Cerebellar nuclear complex (tissue), 1 donor: ENCODE measurements at places on chromosomes 7 and 10.

DNA sequence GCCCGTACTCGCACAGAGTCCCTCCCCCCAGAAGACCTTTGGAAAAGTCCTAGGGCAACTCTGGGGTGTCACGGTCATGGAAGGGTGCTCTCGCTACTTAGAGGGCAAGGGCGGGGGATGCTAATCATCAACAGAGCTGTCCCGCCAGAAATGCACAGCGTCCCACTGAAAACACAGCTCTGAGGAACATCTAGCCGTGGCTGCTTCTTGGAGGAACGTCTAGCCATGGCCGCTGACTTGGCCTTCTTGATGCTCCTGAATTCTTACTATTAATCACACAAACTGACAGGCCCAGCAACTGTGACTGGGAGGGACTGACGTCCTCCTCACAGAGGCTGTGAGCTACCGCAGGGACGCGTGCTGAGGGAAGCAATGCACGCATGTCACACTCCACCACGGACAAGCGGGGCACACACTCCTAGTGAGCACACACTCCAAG is 1.7 kb downstream of the TUBGCP2 start:
- no peak for DNase-seq

DNA sequence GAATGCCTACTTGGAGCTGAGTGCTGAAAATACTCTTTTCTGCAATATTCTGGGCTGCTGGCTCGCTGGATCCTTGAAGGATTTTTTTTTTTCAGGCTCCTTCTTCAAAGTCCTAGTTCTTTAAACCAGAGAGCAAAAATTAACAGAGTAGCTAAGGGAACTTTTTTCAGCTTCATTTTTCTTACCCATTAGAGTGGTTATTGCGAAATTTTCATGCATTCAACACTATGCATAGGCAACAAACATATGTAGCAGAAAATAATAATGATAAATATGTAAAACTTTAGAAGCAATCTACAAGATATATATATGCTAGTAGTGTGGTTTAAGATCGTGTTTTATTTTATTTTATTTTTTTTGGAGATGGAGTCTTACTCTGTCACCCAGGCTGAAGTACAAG is 264.6 kb downstream of the SFMBT2 start:
- no peak for DNase-seq

DNA sequence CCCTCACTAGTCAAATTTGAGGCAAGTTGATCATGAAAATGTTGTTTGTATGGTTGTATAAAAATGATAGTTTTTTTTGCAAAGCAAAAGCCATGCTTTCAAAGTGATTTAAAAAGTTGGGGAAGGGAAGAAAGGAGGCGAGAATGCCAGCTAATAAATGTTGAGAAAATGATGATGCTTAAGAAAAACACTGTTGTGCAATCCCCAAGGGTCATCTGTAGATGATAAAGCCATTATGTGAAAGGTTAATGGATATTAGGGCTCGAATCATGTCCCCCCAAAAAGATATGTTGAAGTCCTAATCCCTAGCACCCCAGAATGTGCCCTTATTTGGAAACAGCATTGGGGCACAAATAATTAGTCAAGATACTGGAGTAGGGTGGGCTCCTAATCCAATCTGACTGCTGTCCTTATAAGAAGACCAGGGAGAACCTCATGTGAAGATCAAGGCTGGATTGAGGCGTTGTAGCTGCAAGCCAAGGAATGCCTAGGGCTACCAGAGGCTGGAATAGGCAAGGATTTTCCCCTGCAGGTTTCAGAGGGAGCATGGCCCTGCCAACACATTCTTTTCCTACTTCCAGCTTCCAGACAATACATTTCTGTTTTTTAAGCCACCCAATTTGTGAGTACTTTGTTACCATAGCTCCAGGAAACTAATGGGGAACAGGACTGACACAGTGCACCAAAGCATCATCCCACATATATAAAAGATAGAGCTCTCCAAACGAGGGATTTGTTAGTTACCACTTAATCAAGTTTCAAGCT is 35.4 kb upstream of the MKLN1 start:
- no peak for DNase-seq

DNA sequence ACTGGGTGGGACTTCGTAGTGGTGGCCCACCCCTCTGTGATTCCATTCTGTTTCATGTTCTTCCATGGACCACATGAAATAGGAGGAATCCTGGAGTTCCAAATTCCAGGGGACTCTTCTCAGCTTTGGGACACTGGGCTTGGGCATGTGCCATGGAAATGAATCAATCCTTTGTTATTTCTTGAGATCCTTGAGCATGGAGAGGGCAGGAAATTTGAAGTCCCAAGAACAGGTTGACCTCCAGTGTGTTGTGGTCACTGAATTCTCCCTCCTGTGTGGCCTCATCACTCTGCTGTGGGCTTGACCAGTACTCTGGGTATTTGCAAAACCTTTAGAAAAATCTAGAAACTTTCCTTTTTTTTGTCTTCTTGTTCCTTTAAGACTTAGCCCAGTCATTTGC is 22.7 kb downstream of the TACR2 start:
- DNase-seq: no peak

- no peak for DNase-seq
Observed at GRCh38 chr10:133353202-133353959, 4.4 kb downstream of the FUOM start.

GRCh38 chr10:106857728-106858127 is 306.8 kb downstream of the SORCS1 start:
- no peak for DNase-seq

DNA sequence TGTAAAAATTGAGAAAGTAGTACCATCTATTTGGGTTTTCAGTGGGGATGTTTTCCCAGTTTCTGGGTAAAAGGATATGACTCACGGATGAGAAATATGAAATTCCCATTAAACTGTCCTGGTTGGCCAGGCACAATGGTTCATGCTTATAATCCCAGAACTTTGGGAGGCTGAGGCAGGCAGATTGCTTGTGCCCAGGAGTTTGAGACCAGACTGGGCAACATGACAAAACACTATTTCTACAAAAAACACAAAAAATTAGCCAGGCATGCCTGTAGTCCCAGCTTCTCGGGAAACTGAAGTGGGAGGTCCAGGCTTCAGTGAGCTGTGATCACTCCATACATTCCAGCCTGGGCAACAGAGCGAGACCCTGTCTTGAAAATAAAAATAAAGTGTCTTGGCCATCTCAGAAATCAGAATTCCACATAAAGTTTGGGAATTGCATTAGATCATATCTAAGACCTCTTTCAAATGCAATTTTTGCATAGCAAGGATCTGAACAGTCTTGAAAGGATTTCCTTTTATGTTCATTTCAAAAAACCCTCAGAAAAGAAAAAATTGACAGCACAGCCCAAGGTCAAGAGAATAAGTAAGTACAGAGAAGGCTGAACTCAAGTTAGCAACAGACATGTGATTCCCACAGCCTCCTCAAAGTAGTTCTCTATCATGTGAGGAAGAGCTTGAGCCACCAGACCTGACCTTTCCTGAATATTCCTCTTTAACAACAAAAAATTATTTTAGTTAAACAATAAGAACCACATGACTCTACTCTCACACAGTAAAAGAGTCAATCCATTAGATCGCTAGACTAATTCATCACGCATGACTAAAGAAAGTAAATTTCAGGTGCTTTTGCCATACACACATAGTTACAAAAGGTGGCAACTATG is 141.5 kb upstream of the CAV2 start:
- DNase-seq: no peak

- DNase-seq: no peak
Observed at GRCh38 chr10:132520177-132520811, 17.3 kb upstream of the INPP5A start.

- no peak for DNase-seq
Observed at GRCh38 chr10:13189961-13190360, 28.6 kb downstream of the MCM10 start.

GRCh38 chr7:5001911-5002310 is 42.9 kb upstream of the MMD2 start:
- DNase-seq: no peak

- DNase-seq: no peak
Observed at GRCh38 chr10:92644921-92645320, 44.8 kb upstream of the HHEX start.

GRCh38 chr10:22251751-22252223 is 34.0 kb upstream of the EBLN1 start:
- DNase-seq: no peak

DNA sequence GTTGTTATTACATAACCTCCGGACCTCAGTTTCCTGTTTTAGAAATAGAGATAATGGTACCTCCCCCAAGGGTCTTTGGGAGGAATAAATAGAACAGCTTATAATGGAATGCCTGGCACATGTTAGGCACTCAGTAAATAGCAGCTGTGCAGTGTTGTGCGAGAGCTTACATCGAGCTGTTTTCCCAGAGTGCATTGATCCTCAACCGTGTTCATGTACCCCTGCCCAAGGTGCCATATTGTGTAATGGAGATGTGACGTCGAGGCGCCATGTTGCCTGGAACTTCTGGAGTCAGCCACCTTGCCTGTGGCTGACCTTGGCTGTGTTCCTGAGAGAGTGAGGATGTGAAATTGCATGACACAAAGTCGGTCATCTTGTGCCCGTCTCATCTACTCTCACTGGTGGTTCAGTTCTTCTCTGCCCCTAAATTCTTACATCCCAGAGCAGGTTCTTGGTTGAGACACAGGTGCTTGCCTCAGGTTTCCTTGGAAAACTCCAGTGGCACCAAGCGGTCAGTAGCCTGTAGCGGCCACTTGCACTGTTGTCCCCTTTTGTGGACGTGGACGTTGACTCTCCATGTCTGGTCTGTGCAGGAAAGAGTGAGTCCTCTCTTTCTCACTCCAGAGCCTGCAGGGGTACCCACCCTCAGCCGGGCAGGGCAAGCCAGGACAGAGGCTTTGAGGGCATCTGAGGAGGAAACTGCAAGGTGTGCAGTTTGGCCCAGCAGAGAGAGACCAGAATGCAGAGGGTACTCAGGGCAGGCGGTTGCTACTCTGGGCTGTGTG is 230.6 kb downstream of the MGMT start:
- DNase-seq: no peak

- no peak for DNase-seq
Observed at GRCh38 chr10:20744821-20745220, 152.3 kb downstream of the NEBL start.

DNA sequence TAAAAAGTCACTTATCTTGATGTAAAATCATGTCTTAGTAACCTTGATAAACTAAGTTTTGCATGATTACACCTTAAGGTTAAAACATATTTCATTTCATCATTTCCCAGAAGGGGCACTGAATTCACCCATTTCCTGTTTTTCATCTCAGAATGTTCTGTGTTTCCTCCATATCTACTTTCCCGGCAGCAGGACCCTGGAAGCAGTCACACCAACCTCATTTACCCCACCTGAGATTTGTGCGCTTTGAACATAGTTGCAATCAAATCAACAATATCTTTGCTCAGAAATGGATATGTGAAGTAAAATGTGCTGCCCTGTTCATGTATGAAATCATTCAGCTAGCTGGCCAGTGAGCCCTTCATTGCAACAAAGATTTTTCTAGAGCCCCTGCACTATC is 46.8 kb downstream of the IKZF1 start:
- DNase-seq: no peak

DNA sequence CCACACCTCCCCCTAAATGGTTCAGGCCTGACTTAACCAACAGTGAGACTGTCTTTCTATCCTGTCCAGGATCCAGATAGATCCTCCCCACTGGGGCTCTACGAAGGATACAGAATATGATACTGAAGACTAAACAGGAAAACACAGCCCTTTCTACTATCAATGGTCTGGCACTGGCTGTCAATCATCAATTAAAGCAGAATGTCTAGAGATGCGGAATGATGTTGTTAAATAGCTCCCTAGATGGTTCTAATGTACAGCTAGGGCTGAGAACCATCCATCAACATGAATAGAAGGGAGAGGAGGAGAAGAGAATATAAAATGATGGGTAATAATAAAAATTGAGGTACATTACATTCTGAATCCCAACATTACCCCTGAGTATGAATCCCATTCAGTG is 314.3 kb upstream of the CELF2 start:
- DNase-seq: no peak

- no peak for DNase-seq
Observed at GRCh38 chr10:58266826-58267712, 625 bp downstream of the IPMK start.

DNA sequence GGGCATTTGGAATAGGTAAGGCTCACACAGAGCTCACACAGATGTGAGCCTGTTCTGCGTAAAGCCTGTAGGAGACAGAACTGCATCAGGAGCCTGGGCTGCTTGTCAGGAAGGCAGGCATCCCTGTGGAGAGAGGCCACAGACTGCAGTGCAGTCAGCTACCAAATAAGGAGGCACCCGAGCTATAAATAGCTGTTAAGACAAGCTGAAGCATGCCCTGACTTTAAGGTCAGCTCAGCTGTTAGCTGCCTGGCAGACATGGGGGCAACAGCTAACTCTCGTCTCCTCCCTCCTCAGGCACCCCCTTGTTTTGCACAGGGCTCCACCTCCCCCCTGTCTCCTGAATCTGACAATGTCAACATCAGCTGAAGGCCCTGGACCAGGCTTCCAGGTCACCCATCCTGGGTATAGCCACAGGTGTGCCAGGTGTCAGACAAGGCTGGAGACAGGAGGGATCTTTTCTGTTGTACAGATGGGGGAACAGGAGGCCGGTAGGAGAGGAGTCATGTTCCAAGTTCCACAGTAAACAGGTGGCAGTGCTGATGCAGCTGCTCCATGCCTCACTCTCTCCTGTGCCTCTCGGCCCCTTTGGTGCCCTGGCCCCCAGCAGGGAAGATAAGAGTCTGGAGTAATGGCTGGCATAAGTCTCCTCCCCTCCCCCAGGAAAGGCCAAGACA is 27.6 kb upstream of the MKRN1 start:
- no peak for DNase-seq

DNA sequence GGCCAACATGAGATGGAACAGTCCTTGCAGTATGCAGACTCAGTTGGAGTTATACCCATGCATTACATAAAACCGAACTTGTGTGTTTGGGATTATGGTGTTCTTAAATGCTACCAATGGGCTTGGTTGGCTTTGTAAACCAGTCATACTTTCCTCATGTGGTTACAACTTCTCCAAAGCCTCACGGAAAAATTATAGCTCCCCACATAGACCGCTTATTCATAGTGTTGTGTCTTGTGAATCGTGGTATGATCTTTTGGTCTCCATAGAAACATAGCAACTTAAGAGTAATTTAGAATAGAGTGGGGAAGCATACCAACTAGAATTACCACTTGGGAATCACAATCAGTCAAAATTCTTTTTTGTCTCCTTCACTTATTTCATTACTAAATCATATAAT is 112.3 kb upstream of the FZD1 start:
- DNase-seq: no peak

DNA sequence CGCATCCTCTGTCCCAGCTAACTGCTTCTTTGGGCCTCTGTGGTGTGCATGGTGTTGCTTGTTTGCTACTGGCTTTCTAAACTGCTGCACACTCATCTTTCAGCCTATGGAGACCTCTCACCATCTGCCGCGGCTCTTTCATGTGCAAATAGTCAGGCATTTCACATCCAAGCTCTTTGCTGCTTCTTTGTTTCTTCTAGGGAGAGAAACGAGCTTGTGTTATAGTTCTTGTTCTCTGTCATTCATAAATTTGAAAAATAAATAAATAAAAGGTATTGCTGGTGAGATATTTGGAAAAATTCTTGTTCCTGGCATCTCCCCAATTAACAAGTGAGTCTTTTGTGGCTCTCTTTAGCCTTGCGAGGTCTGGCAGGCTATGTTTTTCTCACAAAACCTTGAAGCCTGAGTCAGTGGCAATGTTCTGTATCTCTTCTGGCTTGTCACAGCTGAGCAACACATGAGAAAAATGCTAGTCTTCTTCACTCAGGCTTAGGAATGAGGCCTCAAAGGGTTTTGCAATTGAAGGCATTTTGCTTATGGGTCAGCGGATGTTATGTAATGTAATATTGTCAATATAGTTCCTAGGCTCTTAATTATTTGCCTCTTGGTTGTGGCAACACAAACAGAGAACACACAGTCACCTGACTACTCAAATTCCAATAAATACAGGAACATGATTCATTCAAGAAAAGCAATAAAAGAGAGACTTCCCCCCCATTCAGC is 274.0 kb downstream of the FRMD4A start:
- DNase-seq: no peak

GRCh38 chr10:104230490-104230889 is 1.7 kb downstream of the CFAP43 start:
- no peak for DNase-seq
